Activated T-helper 2 cell treated with anti-CD3 and anti-CD28 coated beads, Interferon-gamma antibody, Interleukin-2, Interleukin-4, amounts not matched to agents 10 μg/mL and 5 μg/mL and 100 μg/mL, durations not matched to agents 14 hours and 24 hours and 36 hours (primary cell): ENCODE measurements at places on chromosomes 7 and 10.

DNA sequence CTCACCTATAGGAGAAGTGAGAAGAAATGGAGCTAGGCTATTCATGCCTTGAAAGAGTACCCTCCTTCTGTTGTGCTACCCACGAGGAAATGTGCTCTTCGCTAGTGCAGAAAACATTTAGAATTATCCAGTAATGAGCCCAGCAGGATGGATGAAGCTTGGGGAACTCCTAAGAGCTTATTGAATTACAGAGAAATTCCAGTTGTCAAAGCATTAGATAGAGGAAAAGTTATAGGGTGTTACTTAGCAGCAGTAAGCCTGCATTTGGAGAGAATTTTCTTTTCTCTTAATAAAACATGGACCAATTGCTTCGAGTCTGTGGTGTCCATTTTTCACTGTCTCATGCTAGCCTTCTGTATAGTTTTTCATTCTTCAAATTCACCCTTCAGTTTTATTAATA, 5.0 kb downstream of the R3HCC1L start:
- no peak for DNase-seq

- no peak for DNase-seq
Measured at GRCh38 chr7:137944168-137944567, 57.7 kb downstream of the CREB3L2 start.

GRCh38 chr7:155181768-155182167, 111.6 kb downstream of the HTR5A start:
- no peak for DNase-seq

GRCh38 chr10:106947643-106948042, 216.9 kb downstream of the SORCS1 start:
- DNase-seq: no peak

GRCh38 chr10:77006836-77007511, 630.6 kb downstream of the KCNMA1 start:
- no peak for DNase-seq
